ENCODE measurements at places on chromosomes 5 and 9. TPM values are rescaled to one million over a fixed set of nuclear protein-coding genes. Genes with fewer than 3 reads are reported as not detected.

The FKTN gene
- total RNA-seq: 7.9 TPM

The NR5A1 gene
- total RNA-seq: 0.16 TPM

The SAXO1 gene
- not detected for total RNA-seq

The ECSCR gene
- total RNA-seq: not detected

The TNFSF8 gene
- total RNA-seq: not detected

The GFI1B gene
- not detected for total RNA-seq

The PHYHD1 gene
- total RNA-seq: not detected

The KIF24 gene
- total RNA-seq: 8.0 TPM

The STING1 gene
- total RNA-seq: 26.1 TPM

The RMI1 gene
- 2.4 TPM for total RNA-seq

The PCDHGB4 gene
- total RNA-seq: not detected

GRCh38 chr5:130871346-130872086 lies 293.5 kb downstream of the HINT1 start:
- DNase-seq: peak; percentile 72

GRCh38 chr9:124029617-124030016 lies 18.0 kb downstream of the LHX2 start:
- DNase-seq: no peak

DNA sequence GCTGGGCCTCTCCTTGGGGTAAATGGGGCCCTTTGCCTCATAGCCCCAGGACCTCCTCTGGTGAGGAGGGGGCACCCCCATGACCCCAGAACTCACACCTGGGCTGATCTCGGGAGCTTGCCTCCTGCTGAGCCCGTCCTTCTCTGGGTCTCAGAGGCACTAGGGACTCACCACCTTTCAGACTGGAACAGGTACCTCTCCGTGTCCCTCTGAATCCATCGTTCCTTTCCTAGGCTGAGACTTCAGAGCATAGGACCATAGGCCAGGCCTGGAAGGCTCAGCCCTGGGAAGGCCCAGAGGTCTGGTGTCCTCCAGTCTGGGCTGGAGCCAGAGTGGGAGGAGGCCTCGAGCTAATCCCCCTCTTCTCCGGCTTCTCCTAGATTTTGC lies 97.9 kb downstream of the CACNA1B start:
- no peak for DNase-seq

GRCh38 chr5:58207076-58207475 lies 252.8 kb downstream of the PLK2 start:
- no peak for DNase-seq

DNA sequence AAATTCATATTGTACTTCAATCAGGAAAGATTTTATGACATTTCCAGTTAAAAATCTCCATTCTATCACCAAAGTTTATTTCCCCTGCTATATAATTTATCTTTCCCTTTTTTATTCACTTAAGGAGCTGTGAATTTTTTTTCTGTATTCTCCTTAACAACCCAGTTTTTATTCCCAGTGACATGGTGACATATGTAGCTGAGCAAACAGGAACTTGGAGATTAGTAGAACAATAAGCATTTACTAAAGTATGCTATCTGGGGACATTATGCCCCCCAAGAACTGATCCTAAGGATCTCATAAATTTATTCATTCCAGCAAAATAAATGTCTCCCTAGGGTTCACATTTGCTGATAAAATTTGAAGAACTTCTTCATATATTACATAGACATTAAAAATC lies 1044.0 kb upstream of the CDH6 start:
- DNase-seq: no peak

DNA sequence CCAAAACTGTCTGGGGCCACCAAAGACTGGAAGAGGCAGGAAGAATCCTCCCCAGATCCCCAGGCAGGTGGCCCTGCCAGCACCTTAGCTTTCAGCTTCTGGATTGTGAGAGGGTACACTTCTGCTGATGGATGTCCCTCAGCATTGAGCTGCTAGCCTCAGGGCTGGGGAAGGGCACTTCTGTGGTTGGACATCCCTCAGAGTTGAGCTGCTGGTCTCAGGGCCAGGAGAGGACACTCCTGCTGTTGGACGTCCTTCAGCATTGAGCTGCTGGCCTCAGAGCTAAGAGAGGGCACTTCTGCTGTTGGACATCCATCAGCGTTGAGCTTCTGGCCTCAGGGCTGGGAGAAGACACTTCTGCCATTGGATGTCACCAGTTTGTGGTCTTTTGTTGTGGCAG lies 83.8 kb upstream of the FCN1 start:
- no peak for DNase-seq

GRCh38 chr9:69065660-69066059 lies 30.1 kb downstream of the FXN start:
- DNase-seq: no peak

DNA sequence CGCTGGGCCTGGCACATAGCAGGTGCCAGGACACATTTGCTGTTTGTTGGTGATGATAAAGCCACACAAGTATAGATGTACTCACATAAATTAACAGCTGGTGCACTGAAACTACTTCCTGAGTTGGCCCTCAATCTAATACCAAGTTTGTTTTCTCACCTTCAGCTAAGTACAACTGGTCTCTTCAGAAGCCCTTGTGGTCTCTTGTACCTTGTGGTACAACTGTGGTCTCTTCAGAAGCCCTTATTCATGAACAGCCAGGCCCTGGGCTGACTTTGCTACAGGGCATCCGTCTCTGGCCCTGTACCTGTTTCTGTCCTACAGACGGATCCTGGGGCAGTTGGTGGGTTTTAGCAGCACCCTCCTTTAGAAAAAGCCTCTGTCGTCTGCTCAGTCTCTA lies 81.5 kb downstream of the DAB2IP start:
- no peak for DNase-seq

DNA sequence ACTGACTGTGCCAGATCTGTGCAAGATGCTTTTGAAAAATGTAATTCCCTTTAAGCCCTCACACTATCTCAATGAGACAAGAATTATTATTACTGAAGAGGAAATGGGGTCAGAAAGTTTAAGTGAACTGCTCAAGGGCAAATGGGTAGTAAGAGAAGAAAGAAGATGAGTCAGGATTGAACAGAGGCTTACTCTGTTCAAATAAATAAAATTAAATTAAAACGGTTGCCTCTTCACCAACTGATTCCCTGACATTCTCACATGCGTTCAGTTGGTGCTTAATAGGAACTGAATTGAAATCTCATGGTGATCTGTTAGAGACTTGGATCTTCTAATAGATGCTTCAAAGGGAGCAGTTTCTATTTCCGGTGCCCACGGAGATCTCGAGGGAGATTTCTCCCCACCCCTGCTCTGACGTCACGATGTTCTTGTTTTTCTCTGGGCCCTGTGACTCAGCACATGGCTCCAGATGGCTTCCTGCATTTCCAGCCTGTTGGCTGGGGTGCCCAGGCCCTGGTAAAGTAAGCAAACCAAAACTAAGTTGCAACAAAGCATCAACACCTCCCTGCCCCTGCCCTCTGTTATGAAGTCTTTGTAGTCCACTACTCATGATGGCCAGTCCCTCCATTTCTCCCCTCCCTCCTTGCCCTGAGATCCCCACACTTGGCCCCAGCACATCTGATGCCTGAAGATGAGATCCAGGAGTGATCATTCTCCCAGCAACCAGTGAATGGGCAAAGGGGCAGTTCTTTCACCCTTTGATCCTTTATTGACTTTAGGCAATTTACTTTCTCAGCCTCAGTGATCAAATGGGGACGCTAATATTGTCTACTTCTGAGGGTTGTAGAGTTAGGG lies 106.1 kb upstream of the CPEB4 start:
- peak; percentile 63 for DNase-seq

GRCh38 chr9:128906741-128907140 lies 14.0 kb upstream of the PHYHD1 start:
- DNase-seq: no peak

DNA sequence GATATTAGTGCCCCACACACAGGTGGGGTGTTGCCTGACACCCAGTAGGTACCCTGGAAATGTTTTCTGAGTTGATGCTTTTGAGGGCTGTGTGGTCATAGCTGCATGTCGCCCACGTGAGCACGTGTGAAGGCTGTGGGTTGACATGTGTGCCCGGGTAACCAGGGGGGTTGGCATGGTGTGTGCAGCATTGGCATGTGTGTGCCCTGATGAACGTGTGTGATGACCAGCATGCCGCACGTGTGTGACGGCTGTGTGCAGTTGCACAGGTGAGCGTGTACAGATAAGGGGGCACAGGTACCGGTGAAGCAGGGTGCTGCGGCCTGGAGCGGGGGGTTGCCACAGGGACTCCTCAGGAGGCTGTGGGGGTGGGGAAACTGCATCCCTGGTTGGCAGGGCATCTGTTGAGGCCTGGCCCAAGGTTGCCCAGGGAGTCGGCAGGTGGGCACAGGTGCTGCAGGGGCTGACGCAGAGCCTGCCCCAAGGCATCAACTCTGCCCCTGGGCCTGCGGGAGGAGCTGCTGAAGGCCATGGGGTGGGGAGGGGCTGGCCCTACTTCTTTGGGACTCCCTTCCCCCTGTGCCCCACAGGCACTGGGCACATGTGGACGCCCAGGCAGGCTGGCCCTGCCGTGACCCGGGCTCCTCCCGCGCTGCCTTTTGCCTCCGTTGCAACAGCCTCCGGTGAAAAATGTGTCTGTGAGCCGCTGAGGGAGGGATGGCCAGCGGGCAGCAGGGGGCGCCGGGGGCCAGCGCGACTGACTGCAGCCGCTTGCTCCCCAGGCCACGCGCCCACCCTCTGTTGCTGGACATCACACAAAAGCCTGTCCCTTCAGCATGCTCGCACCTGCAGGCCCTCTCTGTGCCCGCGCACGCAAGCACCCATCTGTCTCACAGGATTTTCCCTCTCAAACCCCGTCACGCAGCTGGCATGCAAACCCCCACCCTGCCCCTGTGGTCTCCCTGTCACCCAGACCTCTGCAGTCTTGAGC lies 2.2 kb downstream of the UNC5A start:
- peak; percentile 50 for DNase-seq

- no peak for DNase-seq
Measured at GRCh38 chr5:116360008-116360853, 214.4 kb downstream of the SEMA6A start.

DNA sequence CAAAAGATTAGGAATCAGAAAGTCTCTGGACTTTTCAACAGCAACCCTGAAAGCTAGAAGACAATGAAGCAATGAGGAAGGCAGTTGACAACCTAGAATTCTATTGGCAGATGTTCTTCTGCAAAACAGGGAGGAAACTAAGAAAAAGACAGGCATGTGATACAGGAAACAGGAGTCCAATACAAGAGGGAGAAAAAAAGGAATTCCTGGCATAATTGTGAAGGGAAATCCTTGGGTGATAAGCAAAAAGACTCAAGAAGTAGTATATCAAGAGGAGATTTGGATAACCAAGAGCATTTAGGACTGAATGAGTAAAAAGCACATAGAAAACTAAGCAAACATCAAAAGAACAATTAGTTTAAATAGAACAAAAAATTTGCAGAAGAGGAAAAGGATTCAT lies 58.6 kb downstream of the LPAR1 start:
- DNase-seq: no peak

GRCh38 chr5:109305352-109305751 lies 104.4 kb downstream of the PJA2 start:
- no peak for DNase-seq

DNA sequence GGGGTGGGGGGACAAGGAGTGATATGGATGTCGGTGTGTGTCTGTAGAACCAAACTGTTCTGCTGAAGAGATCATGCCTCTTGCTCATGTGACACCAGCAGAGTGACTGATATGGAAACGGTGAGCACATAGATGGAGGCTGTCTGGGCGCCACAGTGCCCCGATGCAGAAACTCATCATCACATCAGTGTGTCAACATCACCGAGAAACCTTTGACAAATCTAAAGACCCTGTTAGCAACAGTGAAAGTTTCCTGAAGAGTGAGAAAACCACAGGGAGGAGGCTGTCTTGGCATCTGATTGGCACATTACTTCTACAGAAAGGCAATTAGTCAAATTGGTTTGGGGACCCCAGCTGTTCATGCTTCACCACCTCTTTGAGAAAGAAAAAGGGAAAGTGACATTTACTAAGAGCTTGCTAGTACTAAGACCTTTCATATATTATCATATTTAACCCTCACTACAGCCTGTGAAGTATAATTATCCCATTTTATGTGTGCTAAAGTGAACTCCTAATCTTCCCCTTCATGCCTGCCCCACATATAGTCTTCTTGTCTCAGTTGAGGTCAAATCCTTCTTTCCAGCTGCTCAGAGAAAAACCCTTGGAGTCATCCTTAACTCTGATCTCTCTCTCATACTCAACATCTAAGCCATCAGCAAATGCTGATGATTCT lies 25.6 kb downstream of the CSF2 start:
- no peak for DNase-seq

DNA sequence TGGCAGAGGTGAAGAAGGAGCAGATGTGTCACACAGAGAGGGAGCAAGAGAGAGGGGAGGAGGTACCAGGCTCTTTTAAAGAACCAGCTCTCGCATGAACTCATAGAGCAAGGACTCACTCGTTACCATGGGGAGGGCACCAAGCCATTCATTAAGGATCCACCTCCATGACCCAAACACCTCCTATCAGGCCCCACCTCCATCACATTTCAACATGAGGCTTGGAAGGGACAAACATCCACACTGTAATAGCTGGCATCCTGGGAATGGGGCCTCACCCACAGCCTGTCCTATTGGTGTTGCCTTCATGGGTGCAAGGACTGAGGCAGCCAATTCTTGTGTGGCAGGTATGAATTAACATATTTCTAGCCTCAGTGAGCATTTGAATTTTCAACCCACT lies 11.6 kb upstream of the TNFAIP8 start:
- DNase-seq: no peak

GRCh38 chr5:78730300-78731094 lies 81.9 kb upstream of the LHFPL2 start:
- no peak for DNase-seq

GRCh38 chr9:111114486-111114885 lies 76.2 kb upstream of the LPAR1 start:
- DNase-seq: no peak

- no peak for DNase-seq
Measured at GRCh38 chr5:117486261-117486660, 911.6 kb upstream of the SEMA6A start.

GRCh38 chr5:161545344-161546094 lies 1.0 kb downstream of the GABRB2 start:
- no peak for DNase-seq

DNA sequence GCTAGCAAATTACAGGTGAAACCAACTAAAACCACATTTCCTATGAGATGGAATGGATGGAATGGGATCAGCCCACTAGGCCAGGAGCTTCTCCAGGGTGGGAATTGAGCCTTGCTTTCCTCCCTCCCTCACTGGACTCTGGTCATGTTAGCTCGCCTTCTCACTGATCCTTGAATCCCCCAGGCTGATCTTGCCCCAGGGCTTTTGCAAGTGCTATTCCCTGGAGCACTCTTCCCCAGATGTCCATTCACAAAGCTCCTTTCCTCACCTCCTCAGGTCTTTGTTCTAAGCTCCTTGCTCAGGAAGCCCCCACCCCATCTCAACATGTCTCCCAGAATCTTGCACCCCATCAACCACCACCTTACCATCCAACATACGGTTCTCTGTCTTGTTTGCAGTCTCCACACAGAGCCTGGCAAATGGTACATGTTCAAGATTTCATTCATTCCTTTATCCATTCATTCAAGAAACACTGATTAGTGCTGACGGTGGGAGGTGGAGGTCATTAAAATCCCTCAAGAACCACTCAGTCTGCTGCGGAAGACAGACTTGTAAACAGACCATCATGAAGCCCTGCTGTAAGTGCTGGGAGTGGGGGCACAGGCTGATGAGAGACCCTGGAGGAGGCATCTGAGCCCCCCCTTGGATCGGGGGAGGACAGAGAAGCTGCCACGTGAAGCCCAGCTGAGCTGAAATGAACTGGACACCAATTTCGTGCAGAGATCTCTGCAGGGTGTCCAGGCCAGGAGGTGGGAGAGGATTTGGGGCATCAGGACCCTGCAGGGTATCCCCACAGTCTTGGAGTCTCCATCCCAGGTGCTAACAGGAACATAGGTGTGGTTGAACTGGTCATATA lies 141.7 kb downstream of the BARX1 start:
- DNase-seq: no peak

GRCh38 chr9:121498150-121498486 lies 1.5 kb downstream of the GGTA1 start:
- peak; percentile 80 for DNase-seq

Data from HT-29 (cell line).